ENCODE measurements at places on chromosomes 4 and X. TPM values are rescaled to one million over a fixed set of nuclear protein-coding genes. Genes with fewer than 3 reads are reported as not detected.

DNA sequence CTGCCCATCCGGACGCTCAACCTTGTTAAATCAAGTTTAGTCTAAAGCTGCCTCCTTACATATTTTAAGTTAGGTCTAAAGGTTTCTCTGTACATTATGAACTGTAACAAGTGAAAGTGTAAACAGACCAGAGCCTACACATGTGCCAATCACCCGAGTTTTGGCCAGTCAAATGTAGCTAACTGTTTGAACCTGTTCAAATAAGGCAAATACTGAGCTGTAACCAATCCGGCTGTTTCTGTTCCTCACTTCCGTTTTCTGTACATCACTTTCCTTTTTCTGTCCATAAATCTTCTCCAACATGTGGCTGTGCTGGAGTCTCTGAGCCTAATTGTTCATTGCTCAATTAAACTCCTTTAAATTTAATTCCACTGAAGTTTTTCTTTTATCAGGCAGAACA, 113.3 kb upstream of the SHISA3 start:
- DNase-seq, result no peak

DNA sequence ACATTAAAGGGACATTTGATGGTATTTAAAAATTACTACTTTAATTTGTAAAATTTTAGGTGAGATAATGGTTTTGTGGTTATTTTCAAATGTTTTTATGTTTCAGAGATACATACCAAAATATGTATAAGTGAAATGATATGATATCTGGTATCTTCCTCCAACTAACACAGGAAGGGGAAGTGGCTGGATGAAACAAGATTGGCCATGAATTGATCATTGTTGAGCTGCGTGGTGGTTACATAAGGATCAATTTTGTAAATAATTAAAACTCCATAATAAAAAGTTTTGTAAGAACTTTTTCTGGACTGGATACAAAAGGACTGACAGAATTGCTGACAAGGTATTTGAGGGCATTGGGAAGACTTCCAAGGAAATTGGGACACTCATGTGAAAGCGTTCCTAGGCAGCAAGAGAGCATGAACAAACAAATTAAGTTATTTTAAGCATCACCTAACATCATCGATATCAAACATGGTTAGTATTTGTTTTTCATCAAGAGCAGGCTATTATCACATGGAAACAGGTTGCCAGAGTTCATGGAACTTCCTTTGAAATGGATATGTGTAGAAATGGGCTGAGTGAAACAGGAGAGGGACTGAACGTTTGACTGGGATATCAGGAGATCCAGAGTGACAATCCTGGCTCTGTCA, 4.4 kb upstream of the PGM2 start:
- DNase-seq, result no peak

DNA sequence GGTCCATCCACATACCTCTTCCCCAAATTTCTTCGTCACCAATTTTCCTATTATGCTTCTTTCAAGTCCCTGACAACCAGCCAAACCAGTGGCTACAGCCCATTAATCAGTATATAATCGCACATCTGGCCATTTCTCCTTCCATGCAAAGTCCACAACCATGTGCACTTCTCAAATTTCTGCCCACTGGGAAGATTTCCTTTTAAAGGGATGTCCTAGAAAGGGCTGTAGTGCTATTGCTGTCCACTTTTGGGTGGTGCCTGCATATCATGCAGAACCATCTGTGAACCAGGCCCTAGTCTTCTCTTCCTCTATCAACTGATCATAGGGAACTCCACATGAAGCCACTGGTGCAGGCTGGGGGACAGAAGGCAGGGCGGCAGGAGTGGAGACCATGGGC, 55.2 kb upstream of the MID1IP1 start:
- DNase-seq, result no peak

Gene POU3F4
- total RNA-seq, result not detected

GRCh38 chrX:82092307-82092706, 890.4 kb downstream of the SH3BGRL start:
- no peak for DNase-seq
